ENCODE measurements at places on chromosomes 12 and 14.
A peak's percentile ranks its signal among the peaks of the same experiment; 100 is the strongest.

- no peak for DNase-seq
Observed at GRCh38 chr14:30751646-30752416, 122.5 kb upstream of the COCH start.

DNA sequence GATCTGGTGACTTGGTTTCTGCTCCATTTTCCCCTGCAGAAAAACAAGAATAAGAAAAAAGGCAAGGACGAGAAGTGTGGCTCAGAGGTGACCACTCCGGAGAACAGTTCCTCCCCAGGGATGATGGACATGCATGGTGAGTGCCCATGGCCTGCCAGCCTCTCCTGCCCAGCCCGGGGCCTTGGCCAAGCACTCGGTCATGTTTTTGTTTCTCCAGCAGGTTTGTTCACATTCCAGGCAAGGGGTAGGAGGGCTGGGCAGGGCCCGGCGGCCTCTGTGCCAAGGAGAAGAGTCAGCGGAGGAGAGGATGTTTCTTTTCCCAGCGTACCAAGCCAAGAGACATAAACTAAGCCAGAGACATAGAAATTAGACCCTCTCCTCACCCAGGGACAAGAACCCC lies 13.6 kb downstream of the BCL7A start:
- DNase-seq, result no peak

- DNase-seq, result no peak
Observed at GRCh38 chr14:69876848-69877306, 2.3 kb upstream of the SMOC1 start.

GRCh38 chr14:52318062-52318461 lies 4.0 kb downstream of the PTGER2 start:
- DNase-seq, result no peak

GRCh38 chr12:20314328-20314727 lies 54.0 kb upstream of the PDE3A start:
- DNase-seq, result peak; percentile 21

- no peak for DNase-seq
Observed at GRCh38 chr12:33759279-33759678, 263.0 kb upstream of the ALG10 start.

GRCh38 chr14:105525861-105526775 lies at the start of gene TMEM121:
TMEM121 (plus strand) TSS chr14:105526583; CDS start chr14:105528835, 2,252 bp downstream.
- no peak for DNase-seq

- no peak for DNase-seq
Observed at GRCh38 chr12:66189889-66190288, 875 bp downstream of the IRAK3 start.

DNA sequence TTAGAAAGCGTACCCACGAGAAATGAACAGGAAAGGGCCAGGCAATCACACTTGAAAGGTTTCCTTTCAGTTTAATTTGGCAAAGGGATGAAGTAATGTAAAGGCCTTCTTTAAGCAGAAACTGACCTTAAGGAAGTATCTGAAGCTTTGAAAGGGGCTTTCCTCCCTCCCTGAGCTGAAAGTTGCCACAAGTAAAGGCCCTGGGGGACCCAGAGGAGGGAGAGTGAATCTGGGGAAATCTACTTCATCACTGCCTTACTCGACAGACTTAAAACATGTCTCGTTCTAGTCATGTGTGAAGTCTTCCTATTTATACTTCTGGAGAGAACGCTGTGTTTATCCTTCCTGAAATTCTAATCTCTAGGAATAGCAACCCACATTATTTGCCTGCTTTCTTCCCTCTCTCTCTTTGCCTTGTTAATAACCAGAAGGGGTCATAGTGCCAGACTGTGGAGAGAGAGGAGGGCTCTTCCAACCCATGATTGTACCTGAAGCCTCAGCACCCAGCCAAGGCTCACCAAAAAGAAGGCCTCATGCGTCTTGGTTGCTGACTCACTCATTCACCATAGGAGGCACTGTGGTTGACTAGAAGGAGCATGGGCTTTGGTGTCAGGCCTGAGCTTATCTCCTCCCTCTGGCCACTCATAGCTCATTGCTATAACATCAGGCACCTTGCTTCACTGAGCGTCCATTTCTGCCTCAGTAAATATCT lies 10.2 kb upstream of the GPX2 start:
- DNase-seq, result no peak

- no peak for DNase-seq
Observed at GRCh38 chr14:73311708-73312030, 74.4 kb downstream of the PAPLN start.

DNA sequence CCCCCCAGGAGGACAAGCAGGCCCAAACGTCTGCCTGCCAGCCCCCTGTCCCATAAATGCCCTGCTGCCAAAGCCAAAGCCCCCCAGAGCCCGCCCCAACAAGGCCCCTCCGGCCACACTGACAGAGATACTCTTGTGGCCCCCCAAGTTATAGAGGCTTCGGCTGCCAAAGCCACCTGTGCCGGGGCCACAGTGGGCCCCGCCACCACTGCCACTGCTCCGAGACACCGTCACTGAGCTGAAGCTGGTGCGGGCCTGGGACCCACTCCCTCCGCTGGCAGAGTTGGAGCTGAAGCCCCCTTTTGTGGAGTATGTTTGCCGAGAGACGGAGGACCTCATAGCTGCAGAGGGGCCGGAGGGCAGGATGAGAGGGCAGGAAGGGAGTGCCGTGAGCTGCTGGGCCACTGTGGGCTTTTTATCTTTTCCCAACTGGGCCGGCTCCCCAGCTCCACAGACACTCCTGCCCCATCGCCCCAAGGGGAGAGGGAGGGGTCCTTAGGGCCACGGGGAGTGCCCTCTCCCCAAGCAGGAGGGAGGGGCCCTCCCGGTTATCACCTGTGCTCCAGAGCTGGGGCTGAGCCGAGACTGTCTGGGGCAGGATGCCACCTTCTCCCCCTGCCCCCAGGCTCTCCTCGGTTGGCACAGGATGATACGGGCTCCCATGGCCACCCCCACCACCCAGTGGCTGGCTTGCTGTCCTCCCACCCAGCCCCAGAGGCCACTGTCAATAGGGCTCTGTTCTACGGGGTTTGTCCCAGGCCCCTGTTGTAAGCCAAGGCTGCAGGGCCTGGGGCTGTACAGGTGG lies at the start of gene KRT79:
Gene KRT79, minus strand, starts transcription at position 390 of the 805 bp plus-strand sequence. Its CDS starts 51 bp downstream, at position 339.
- no peak for DNase-seq

- no peak for DNase-seq
Observed at GRCh38 chr14:95261616-95262510, 57.8 kb downstream of the CLMN start.

GRCh38 chr12:49092816-49093406 lies 1.7 kb downstream of the DHH start:
- no peak for DNase-seq

- DNase-seq, result no peak
Observed at GRCh38 chr14:60232185-60232584, 16.8 kb upstream of the PPM1A start.

DNA sequence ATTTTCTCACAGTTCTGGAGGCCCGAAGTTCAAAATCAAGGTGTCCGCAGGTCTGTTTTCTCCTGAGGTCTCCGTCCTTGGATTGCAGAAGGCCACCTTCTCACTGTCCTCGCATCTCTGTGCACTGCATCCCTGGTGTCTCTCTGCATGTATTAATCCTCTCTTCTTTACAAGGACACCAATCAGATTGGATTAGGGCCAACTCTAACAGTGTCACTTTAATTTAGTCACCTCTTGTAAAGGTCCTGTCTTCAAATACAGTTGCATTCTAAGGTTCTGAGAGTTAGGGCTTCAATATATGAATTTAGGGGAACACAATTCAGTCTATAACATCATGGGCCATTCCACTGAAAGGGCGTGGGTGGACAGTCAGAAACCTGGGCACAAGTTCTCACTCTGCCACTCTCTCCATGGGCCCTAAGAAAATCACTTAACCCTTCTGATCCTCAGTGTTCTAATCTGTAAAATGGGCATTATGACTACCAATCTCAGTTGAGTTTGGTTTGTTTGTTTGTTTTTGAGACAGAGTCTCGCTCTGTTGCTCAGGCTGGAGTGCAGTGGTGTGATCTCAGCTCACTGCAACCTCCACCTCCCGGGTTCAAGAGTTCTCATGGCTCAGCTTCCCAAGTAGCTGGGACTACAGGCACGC lies 41.6 kb upstream of the FGD4 start:
- DNase-seq, result no peak

- DNase-seq, result no peak
Observed at GRCh38 chr12:116556356-116556952, 2.7 kb upstream of the MAP1LC3B2 start.

- peak; percentile 32 for DNase-seq
Observed at GRCh38 chr14:55077170-55078151, 26.0 kb downstream of the MAPK1IP1L start.

DNA sequence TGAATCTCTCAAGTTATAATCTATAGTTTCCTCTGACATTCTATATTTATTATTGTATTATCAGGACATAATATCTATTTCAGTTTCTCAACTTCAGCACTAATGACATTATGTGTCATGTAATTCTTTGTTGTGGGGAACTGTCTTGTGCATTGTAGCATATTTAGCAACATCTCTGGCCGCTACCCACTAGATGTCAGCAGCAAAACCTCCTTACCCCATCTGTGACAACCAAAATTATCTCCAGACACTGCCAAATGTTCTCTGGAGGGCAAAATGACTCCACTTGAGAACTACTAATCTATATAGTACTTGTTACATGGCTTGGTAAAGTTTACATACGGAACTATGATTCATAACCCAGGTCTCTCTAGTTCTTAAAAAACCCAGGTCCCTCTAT lies 110.2 kb downstream of the RASSF9 start:
- DNase-seq, result no peak

GRCh38 chr12:87796961-87797516 lies 232.2 kb downstream of the C12orf50 start:
- no peak for DNase-seq

- DNase-seq, result no peak
Observed at GRCh38 chr14:100065942-100066574, 836 bp downstream of the EVL start.

DNA sequence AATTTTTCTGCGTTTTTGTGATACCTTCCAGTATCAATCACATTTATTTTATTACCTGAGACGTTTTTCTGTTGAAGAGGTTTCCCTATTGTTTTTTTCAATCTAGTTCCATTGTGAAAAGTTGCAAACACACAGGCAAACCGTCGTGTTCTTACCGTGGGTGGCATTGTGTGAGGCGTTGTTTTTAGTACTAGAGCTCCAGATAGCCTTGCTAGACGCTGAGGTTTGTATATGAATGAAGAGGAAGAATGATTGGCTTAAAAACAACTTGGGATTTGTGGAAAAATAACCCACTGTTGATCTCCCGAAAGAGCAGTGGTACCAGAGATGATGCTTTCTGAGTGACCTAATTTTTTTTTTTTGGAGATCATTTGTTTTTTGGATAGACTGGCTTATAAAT lies 1.0 kb downstream of the SOCS4 start:
- DNase-seq, result peak; percentile 11

GRCh38 chr12:91492648-91493047 lies 310.0 kb upstream of the DCN start:
- DNase-seq, result no peak

DNA sequence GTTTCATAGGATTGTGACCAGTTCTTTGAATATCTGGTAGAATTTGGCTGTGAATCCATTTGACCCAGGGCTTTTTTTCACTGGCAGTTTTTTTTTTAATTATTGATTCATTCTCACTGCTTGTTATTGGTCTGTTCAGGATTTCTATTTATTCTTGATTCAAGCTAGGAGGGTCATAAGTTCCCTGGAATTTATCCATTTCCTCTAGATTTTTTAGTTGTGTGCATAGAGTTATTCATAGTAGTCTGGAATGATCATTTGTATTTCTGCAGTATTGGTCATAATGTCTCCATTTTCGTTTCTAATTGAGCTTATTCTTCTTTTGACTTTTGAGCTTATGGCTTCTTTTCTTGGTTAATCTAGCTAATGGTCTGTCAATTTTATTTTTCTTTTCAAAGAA lies 291.6 kb downstream of the AKAP6 start:
- DNase-seq, result peak; percentile 21

- peak; percentile 10 for DNase-seq
Observed at GRCh38 chr12:24360057-24360456, 410.6 kb upstream of the SOX5 start.

GRCh38 chr14:103258211-103258610 lies 75.8 kb upstream of the EIF5 start:
- DNase-seq, result no peak

All from IMR-90 (cell line).